ENCODE measurements at places on chromosomes 2 and 18.

DNA sequence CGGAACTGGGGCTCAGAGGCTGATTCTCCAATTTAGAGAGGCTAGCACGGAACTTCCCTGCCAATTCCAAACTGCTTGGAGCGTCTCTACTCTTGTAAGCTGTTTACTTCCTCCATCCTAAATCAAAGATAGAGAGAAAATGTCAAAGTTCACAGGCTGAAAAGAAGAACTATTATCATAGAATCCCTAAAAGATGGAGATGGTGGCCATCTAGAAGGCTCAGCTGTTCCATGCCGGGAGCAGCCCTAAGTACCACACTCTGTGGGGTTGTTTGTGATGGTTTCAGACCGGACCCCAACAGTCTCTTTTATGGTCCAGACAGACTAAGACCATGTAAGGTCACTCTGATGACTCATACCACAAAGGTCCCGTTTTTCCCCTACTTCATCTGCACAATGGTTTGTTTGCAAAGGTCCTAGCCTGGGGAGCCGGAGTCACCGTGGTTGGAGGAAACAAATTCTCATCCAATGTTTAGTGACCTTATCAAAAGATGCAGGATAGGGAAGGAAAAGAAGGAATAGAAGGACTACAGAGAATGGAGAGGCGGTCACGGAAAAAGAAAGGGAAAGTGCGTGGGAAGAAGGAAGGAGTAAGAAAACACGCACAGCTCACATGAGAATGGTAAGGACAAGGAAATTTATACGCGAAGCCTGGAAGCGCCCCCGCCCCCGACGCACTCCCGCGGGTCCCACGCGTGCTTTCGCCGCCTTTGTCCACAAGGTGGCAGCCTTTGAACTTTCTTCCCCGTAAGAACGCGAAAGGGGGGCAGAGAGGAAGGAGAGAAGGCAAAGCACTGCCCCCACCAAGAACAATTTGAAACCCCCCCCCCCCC is 453 bp upstream of the ANTXR1 start:
- DNase-seq: no peak

DNA sequence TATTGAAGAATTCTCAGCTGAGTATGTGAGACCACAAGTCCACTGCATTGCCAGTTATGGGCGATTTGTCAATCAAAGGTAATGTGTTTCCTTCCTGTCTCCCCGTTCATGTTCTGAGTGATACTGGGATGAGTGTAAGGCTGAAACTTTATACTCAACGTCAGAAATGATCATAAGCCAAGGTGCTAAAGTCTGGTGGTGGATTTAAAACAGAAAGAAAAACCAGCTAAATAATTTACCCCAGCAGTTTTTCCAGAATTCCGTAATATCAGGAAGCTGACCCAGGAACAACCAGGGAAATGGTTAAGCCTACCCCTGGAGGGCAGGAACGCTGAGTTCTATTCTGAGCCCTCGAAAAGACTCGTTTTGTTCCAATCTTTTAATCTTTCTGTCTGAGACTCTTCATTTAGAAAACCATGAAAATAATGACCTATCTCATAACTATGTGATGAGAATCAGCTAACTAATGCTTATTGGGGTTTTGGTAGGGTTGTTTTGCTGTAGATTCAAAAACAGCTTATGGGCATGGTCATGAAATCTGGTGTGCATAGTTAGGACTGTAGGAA is 149.6 kb downstream of the LAMA3 start:
- DNase-seq: no peak

DNA sequence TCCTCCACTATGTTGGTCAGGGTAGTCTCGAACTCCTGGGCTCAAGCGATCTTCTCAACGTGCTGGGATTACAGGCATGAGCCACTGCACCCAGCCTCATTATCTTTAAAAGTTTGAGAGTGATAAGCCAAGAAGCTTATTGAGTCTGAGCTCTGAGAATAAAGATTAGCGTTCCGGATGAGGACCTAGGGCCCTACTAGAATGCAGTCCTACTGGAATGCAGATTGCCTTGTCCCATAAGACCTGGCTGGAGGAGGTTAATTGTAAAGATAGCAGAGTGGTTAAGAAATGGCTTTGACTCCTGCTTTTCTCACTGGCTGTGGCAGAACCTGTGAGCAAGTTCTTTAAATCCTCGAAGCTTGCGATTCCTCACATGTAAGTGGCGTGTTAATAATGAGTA is 4.0 kb downstream of the VWA3B start:
- no peak for DNase-seq

- DNase-seq: no peak
These were observed 152.0 kb downstream of the EVA1A start for GRCh38 chr2:75408771-75409170.

- no peak for DNase-seq
These were observed 18.4 kb downstream of the PREPL start for GRCh38 chr2:44342854-44343253.

DNA sequence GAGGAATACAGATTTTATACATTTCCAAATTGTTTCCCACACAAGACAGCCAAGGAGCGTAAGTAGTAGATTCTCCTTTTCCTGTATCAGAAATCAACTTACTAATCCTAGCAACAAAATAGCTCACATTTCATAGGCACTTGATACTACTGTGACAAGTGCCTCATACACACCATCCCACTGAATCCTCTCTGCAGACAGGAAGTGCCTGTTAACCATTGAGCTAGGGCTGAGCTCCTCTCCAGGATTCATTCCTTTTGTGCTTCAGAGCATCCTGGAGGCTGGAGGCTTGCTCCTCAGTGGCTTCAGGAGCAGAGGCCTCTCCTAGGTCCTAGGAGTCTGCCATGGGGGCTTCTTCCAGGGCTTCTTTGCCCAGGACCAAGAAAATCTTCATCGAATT is 20.8 kb upstream of the ZNF396 start:
- no peak for DNase-seq

DNA sequence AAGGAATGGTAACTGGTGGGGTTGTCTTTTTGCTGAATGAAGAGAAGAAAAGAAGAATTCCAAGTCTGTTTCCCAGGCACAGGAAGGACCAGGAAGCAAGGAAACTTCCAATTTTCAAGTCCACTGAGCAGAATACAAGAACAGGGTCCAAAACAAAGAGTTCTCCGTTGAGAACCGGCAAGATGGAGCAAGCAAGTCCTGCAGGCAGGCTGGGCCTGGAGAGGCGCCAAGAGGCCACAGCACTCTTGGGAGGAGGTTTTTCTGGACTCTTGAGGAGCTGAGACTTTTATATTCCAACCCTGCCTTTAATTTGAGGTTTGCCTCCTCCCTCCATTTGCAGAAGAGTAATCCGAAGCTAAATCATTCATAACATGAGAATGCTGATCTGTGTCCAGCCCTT is 224.5 kb downstream of the IKZF2 start:
- no peak for DNase-seq

DNA sequence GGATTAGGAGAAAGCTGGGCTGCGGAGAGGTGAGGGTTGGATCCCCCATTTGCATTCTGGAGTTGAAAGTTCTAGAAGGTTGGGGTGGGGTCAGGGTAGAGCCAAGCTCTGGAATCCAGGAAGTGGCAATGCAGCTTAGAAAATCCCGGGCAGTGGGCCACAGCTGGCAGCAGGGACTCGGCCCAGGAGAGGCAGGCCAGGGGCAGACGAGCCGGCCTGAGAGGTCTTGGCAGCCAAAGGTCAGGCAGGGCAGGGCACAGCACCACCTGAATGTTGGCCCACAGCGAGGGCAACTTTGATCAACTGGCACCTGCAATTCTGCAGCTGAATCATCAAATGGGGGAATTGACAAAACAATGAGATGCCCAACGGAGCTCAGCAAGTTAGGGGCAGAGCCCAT is 139.2 kb downstream of the INHBB start:
- DNase-seq: no peak

GRCh38 chr18:8977166-8977565 is 125.3 kb upstream of the NDUFV2 start:
- DNase-seq: no peak

DNA sequence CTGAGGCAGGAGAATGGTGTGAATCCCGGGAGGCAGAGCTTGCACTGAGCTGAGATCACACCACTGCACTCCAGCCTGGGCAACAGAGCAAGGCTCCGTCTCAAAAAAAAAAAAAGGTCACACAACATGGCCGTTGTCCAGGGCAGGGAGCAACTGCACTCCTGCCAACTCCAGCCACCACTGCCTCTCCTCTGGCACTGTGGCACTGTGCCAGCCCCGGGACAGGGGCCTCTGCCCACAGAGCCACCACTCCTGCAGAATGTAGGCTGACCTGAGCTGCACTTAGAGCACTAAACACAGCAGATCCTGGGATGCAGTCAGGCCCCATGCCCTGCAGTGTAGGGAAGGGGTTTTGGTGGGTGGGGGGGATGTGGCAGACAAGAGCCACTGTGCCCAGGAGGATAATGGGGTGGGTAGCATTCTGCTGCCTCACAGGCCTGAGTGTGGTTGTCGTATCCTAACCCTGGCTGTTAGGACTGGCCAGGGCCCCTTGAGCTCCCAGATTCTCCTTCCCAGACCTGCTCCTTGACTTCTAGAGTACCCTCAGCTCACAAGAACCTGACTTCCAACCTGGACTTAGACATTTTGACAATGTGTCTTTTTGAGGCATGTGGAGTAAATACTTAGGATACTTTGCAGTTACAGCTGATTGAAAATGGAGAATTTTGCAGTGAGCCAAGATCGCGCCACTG is 69.4 kb upstream of the SH3RF3 start:
- no peak for DNase-seq

- DNase-seq: no peak
These were observed 98.3 kb upstream of the ZBTB14 start for GRCh38 chr18:5393779-5394178.
